ENCODE measurements at places on chromosomes 4 and X. TPM values are rescaled to one million over a fixed set of nuclear protein-coding genes. Genes with fewer than 3 reads are reported as not detected.
A peak's percentile ranks its signal among the peaks of the same experiment; 100 is the strongest.

DNA sequence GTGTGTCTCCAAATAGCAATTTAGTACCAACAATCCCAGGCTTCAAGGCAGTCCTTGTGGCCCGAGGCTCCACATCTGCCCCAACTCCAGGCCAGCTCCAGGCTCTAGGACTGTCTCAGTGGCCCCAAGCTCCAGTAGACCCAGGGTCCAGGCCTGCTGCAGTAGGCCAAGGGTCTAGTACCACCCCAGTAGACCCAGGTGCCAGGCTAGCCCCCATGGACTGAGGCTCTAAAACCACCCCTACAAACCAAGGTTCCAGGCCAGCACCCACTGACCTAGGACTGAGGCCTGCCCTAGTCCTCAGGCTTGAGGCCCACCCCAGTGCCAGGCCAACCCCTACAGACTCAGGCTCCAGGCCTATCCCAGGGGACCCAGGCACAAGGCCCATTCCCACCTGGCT, 191.6 kb downstream of the DLG3 start:
- H3K27ac ChIP-seq = no peak overlapping the region
- no peaks in the 10 kb centered on the region for H3K4me1 ChIP-seq
- no peaks in the 10 kb centered on the region for H3K36me3 ChIP-seq
- H3K27me3 ChIP-seq = no peaks in the 10 kb centered on the region
- H3K4me3 ChIP-seq = no peak overlapping the region

DCLK2 gene
- total RNA-seq = 0.49 TPM

BMX gene
- total RNA-seq = not detected

DNA sequence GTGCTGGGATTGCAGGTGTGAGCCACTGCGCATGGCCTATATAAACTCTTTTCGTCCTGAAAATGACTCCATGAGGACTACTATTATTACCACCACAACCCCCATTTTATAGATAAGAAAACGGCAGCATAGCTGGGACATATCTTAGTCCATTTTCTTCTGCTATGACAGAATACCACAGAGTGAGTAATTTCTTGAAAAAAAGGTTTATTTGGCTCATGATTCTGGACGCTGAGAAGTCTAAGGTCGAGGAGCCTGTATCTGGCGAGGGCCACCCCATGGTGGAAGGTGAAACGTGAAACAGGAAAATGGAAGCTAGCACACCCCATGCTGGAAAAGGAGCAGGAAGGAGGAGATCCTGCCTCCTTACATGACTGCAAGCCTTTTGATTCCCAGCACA, 68.9 kb downstream of the SMIM20 start:
- no peak overlapping the region for H3K27ac ChIP-seq
- no peak overlapping the region for H3K4me3 ChIP-seq
- H3K27me3 ChIP-seq = no peaks in the 10 kb centered on the region
- no peaks in the 10 kb centered on the region for H3K36me3 ChIP-seq

EMCN gene
- total RNA-seq = not detected

DNA sequence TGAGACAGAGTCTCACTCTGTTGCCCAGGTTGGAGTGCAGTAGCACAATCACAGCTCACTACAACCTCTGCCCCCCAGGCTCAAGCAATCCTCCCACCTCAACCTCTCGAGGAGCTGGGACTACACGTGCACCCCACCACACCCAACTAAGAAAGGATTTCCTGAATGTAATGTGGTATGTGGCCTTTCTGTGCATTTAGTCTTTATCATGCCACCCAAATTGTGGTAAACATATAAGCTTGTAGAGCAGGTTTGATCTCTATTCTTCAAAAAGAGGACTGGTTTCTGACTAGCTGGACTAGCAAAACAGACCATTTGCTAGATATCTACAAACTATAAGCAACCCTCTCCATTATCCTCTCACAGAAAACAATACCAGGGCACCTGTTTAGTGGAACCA, 33.6 kb downstream of the ELOVL6 start:
- H3K4me3 ChIP-seq = no peak overlapping the region
- H3K27me3 ChIP-seq = no peaks in the 10 kb centered on the region
- no peak for DNase-seq
- H3K4me1 ChIP-seq = peaks cover 6% of the 10 kb centered on the region

DNA sequence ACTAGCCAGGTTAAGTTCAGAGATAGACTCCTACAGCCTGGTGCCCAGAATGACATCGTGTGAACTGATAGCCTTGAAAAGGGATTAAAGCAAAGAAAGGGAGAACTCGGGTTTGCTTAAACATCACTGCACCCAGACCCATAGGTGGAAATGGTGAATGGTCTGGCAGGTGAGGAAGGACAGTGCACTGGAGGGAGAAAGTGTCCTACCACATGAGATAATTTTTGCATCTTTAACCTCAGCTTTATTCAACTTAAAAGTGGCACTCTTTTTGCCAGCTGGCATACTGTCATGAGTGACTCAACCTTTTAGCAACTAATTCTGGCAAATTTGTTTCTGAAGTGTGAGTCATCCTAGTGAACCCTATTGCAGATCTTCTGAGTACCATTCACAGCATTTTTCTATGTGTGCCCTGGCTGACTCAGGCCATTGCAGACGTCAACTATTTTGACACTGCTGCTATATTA, 53.0 kb upstream of the DAPP1 start:
- H3K4me1 ChIP-seq = no peaks in the 10 kb centered on the region
- DNase-seq = no peak
- no peak overlapping the region for H3K4me3 ChIP-seq
- H3K27ac ChIP-seq = no peak overlapping the region
- H3K36me3 ChIP-seq = no peaks in the 10 kb centered on the region

IRS4 gene
- 14.9 TPM for total RNA-seq

MAMLD1 gene
- 0.21 TPM for total RNA-seq

GRCh38 chrX:13487731-13488505, 81.5 kb upstream of the EGFL6 start:
- H3K4me3 ChIP-seq = no peak overlapping the region
- H3K27me3 ChIP-seq = no peaks in the 10 kb centered on the region
- H3K4me1 ChIP-seq = no peaks in the 10 kb centered on the region
- H3K36me3 ChIP-seq = no peaks in the 10 kb centered on the region
- DNase-seq = peak; percentile 68

TCEAL6 gene
- 0.24 TPM for total RNA-seq

CD38 gene
- 0.17 TPM for total RNA-seq

DNA sequence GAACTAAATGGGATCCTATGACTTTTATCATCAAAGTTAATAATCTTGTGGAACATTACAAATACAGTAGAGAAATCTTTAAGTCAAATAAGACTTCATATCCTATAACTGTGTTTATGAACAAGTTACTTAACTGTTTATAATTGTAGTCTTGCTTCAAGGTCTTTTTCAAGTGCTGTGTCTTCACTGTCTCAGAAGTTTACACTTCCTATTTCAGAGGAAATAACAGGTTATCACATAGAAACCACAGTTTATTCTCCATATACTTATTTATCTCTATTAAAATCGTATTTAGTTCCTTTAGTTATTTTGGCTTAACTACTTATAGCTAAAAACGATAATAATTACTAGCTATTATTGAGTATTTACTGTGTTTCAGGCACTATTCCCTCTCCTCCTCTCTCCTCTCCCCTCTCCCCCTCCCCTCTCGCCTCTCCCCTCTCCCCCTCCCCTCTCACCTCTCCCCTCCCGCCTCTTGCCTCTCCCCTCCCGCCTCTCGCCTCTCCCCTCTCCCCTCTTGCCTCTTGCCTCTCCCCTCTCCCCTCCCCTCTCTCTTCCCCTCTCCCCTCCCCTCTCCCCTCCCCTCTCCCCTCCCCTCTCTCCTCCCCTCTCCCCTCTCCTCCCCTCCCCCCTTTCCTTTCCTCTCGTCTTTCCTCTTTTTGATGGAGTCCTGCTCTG, 63.7 kb downstream of the RBPJ start:
- H3K27me3 ChIP-seq = no peaks in the 10 kb centered on the region
- H3K36me3 ChIP-seq = peaks cover 13% of the 10 kb centered on the region

CHST7 gene
- 27.2 TPM for total RNA-seq

DNA sequence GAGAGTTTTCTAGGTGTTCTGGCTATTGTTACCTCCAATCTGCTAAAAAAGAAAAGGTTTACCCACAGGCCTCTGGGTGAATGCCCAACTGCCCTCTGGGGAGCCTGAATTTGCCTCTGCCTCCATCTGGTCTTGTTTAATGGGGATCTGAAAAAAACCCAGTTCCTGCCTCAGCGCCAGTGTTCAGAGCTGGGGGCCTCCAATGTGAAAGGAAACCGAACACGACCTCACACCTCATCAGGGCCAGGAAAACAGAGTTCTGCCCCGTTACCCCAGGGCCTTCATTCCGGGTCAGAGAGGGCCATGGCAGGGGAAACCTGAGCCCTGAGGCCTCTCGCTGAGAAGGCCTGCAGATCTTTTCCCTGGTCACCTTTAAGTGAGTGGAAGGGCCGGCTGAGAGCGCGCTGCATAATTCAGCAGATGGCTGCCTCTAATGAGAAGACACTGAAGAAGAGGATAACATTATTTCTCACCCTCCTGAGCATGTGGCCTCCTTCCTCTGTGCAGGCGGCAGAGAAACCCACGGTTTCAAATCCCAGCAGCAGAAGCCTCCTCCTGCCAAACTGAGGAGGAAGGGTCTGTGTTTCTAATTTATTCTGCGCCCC, 6.8 kb downstream of the SEPTIN6 start:
- no peaks in the 10 kb centered on the region for H3K36me3 ChIP-seq
- peaks cover 16% of the 10 kb centered on the region for H3K4me1 ChIP-seq
- no peak for DNase-seq
- no peak overlapping the region for H3K4me3 ChIP-seq
- H3K27ac ChIP-seq = no peak overlapping the region
- no peaks in the 10 kb centered on the region for H3K27me3 ChIP-seq

- H3K4me1 ChIP-seq = no peaks in the 10 kb centered on the region
- H3K27me3 ChIP-seq = peaks cover 99% of the 10 kb centered on the region
Observed at GRCh38 chr4:155667568-155668511, 1.2 kb downstream of the GUCY1A1 start.

GYPA gene
- not detected for total RNA-seq

DNA sequence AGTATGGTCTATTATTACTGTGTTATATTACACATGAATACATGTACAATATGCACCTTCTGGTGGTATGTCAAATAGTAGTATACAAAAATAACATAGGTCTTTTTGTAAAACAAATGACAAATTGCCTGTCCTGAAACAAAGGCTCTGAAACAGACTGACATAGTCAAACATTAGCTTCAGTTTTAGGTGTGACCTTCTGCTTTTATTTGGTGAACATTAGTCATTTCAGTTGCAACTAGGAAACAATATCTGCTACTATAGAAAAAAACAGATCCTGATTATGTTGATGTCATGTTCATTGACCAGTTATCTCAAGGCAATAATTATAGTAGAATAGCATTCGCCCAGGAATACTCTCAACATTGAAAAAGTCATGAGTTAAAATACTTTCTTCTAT, 123.0 kb downstream of the CHRNA9 start:
- no peaks in the 10 kb centered on the region for H3K27me3 ChIP-seq
- DNase-seq = no peak
- H3K4me1 ChIP-seq = no peaks in the 10 kb centered on the region
- H3K4me3 ChIP-seq = no peak overlapping the region
- no peak overlapping the region for H3K27ac ChIP-seq

GABRQ gene
- total RNA-seq = 7.8 TPM

GRCh38 chr4:27176400-27176799, 315.8 kb downstream of the STIM2 start:
- H3K27me3 ChIP-seq = no peaks in the 10 kb centered on the region
- no peaks in the 10 kb centered on the region for H3K4me1 ChIP-seq
- H3K4me3 ChIP-seq = no peak overlapping the region
- peak; percentile 66 for DNase-seq

DNA sequence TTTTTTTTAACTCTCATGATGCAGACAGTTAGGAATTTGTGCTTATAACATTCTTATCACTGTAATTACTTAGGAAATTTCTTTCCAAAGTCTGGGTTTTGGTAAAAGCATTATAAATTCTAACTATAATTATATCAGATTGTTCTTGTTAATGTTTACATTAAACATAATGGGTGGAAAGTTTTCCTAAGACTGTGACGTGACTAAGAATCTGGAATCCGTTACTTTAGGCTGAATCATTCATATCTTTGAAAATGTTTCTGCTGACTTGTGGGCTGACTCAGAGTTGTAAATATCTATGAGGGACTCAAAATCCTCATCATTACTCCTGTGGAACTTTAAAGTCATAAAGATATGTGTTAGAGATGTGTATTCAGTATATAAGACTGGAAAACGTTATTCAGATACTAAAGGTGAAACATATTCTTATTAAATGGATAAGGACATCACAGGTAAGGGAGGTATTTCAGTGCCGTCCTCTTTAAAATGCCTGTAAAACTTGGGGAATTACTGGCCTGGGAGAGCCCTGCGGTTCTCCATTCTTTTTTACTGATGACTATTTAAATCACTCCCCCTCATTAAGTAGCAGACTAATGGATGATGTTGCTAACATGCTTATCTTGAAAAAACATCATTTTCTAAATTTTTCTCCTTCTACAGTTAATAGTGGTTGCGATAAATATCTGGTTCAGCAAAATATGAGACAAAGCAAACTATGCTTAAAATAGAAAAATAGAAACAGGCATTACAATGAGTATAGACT, 159.0 kb downstream of the DCLK2 start:
- H3K4me3 ChIP-seq = no peak overlapping the region
- DNase-seq = no peak
- peaks cover 13% of the 10 kb centered on the region for H3K4me1 ChIP-seq
- no peaks in the 10 kb centered on the region for H3K27me3 ChIP-seq
- H3K36me3 ChIP-seq = no peaks in the 10 kb centered on the region

GRCh38 chrX:43750248-43750676, 94.2 kb downstream of the MAOA start:
- no peaks in the 10 kb centered on the region for H3K4me1 ChIP-seq
- peak; percentile 76 for DNase-seq
- H3K36me3 ChIP-seq = no peaks in the 10 kb centered on the region
- no peak overlapping the region for H3K27ac ChIP-seq

PDLIM3 gene
- 19.5 TPM for total RNA-seq

- no peaks in the 10 kb centered on the region for H3K27me3 ChIP-seq
- no peak overlapping the region for H3K27ac ChIP-seq
- no peaks in the 10 kb centered on the region for H3K4me1 ChIP-seq
- no peak overlapping the region for H3K4me3 ChIP-seq
- no peaks in the 10 kb centered on the region for H3K36me3 ChIP-seq
Observed at GRCh38 chr4:3426465-3427133, 15.2 kb upstream of the HGFAC start.

UGT2A1 gene
- not detected for total RNA-seq

GRCh38 chr4:62156205-62156604, 956.1 kb downstream of the ADGRL3 start:
- H3K4me1 ChIP-seq = no peaks in the 10 kb centered on the region
- H3K27ac ChIP-seq = no peak overlapping the region
- no peaks in the 10 kb centered on the region for H3K27me3 ChIP-seq
- no peak overlapping the region for H3K4me3 ChIP-seq
- DNase-seq = no peak

DNA sequence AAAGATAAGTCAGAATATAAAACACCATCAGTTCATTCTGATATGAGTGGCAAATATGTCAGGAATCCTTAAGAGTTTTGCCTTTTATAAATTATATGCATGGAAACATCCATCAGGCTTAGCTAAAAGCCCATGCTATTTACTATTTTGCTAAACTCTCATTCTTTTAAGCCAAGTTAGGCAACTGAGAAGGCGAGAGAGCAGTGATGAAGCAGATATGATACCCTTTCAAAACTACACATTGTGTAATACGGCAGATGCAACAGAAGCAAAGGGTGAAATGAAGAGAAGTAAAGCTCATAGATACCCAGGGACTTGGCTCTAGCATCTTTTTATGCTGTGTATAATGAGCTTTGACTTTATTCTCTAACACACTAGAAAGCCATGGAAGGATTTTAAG, 95.8 kb downstream of the SLIT2 start:
- H3K27me3 ChIP-seq = no peaks in the 10 kb centered on the region
- H3K4me3 ChIP-seq = no peak overlapping the region
- no peak for DNase-seq
- no peaks in the 10 kb centered on the region for H3K4me1 ChIP-seq
- H3K27ac ChIP-seq = no peak overlapping the region

STARD8 gene
- 3.5 TPM for total RNA-seq

EPGN gene
- total RNA-seq = not detected

GRCh38 chr4:77430847-77431246, 174.8 kb upstream of the CXCL13 start:
- DNase-seq = peak; percentile 62
- H3K4me3 ChIP-seq = no peak overlapping the region
- no peak overlapping the region for H3K27ac ChIP-seq

All from GM23338 (cell line).